Esophagus mucosa (tissue), 1 donor: ENCODE measurements at places on chromosomes 7 and 10. TPM values are rescaled to one million over a fixed set of nuclear protein-coding genes. Genes with fewer than 3 reads are reported as not detected.

The PRF1 gene
- 0.28 TPM for total RNA-seq

DNA sequence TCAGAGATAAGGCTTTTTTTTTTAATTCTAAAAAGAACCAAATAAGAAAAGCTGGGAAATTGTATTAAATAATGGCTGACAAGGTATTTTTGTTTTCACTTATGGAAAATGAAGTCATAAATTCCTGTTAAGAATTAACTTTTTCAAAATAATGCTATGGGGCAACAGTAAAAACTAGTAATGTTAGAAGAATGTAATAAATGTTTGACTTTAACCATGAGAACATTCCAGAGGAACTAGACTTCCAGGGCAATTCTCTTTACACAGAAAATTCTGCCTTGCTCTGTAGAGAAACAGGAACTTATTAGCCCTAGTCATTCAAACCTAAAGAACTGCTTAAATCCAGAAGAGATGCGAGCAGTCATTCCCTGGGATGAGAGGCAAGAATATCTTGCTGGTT, 571.1 kb downstream of the IPMK start:
- ATAC-seq = no peak

- no peak for ATAC-seq
Measured at GRCh38 chr7:12450615-12451014, 47.0 kb upstream of the VWDE start.

- no peak for ATAC-seq
Measured at GRCh38 chr10:35251373-35252100, 84.8 kb upstream of the CCNY start.

- ATAC-seq = no peak
Measured at GRCh38 chr10:71945819-71946474, 18.2 kb upstream of the CHST3 start.
